ENCODE measurements at places on chromosomes 12 and 14.
A peak's percentile ranks its signal among the peaks of the same experiment; 100 is the strongest.

- DNase-seq, result no peak
Measured at GRCh38 chr12:42766754-42767153, 177.2 kb upstream of the PRICKLE1 start.

- DNase-seq, result no peak
Measured at GRCh38 chr12:44063671-44064070, 227.8 kb downstream of the TMEM117 start.

DNA sequence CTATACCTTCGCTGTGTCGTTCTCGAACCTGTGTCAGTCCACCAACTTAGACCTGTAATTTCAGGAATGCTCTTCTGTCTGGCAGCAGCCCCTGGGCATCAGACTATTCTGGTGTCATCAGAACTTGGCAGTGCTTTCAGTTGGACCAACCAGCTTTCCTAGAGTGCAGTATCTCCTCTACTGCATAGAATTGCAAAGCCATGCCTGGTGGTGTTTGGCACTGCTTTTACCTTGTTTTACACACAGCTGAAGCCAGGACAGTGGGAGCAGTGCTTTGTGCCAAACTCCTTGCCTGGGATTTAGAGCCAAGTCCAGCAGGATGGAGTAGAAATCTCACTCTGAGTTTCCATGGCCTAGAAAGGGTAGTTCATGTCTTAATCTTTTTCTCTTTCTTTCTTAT, 1.5 kb downstream of the FLVCR2 start:
- no peak for DNase-seq

GRCh38 chr14:67819563-67820421, at the start of gene RAD51B:
Gene RAD51B, plus strand, starts transcription at chr14:67819779.
- DNase-seq, result peak; percentile 57

- DNase-seq, result peak; percentile 4
Measured at GRCh38 chr14:96797582-96798349, 584 bp downstream of the VRK1 start.

DNA sequence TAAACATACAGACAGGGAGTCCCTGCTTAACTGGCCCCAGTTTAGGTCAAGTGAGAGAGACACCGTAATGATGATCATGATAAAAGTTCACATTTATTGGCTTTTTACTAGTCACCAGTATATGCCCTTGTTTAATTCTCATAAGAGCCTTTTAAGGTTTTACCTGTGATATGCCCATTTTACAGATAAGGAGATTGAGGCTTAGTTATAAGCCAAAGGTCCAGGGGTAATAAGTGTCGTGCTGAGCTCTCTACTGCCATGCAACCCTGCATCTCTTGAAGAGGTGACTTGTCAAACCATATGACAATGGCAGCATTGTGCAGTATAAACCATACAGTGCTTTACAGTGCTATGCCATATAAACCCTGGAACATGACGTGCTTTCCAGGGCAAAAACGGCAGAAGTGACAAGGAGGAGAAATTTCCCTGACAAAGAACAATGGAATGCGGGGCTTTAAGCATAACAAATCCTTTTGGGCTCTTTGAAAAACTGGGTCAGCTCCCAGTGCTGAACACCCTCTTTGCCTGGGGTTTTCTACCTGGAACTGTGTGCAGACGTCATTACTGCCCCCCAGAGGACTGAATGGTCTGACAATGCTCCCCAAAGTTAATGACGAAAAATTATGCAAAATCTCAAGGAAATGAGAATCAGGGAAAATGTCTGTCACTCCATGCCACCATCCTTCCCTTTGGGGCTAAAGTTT, 59.7 kb upstream of the C14orf132 start:
- no peak for DNase-seq

GRCh38 chr12:57142727-57143126, 4.7 kb downstream of the LRP1-AS start:
- no peak for DNase-seq

Measured in activated T-helper 1 cell treated with anti-CD3 and anti-CD28 coated beads, Interleukin-2, amount 50 U/mL, for 16 hours (primary cell).